Dermis microvascular lymphatic vessel endothelial cell (primary cell): ENCODE measurements at places on chromosomes 2 and 18. TPM values are rescaled to one million over a fixed set of nuclear protein-coding genes. Genes with fewer than 3 reads are reported as not detected.

The CCDC141 gene
- 0.63 and 1.5 TPM in 2 replicates for total RNA-seq

GRCh38 chr2:21915201-21915600 lies 791.4 kb downstream of the TDRD15 start:
- DNase-seq, result no peak

- no peak for DNase-seq
Observed at GRCh38 chr2:37849911-37850310, 75.2 kb upstream of the RMDN2 start.

- no peak for DNase-seq
Observed at GRCh38 chr2:25380586-25381375, 39.1 kb upstream of the DNMT3A start.

DNA sequence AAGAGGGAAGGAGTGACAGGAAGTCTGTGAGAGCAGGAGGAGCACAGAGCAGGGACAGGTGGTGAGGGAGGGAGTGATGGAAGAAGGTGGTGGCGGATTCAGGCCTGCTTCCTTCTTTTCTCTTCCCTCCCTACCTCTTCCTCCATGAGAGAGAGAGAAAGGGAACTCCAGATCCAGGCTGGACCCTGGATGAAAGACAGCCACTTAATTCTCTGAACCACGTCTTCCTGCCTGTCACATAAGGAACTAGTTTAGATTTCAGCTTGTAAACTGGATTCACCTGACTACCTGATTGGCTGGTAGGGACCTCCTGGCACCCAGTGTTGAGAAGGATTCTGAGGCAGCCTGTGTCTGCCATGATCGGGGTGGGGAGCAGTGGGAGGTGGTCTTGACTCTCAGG lies 48.9 kb downstream of the PAX8 start:
- no peak for DNase-seq
